Fibroblast of skin of right quadriceps (primary cell): ENCODE measurements at places on chromosomes 6 and 20.

DNA sequence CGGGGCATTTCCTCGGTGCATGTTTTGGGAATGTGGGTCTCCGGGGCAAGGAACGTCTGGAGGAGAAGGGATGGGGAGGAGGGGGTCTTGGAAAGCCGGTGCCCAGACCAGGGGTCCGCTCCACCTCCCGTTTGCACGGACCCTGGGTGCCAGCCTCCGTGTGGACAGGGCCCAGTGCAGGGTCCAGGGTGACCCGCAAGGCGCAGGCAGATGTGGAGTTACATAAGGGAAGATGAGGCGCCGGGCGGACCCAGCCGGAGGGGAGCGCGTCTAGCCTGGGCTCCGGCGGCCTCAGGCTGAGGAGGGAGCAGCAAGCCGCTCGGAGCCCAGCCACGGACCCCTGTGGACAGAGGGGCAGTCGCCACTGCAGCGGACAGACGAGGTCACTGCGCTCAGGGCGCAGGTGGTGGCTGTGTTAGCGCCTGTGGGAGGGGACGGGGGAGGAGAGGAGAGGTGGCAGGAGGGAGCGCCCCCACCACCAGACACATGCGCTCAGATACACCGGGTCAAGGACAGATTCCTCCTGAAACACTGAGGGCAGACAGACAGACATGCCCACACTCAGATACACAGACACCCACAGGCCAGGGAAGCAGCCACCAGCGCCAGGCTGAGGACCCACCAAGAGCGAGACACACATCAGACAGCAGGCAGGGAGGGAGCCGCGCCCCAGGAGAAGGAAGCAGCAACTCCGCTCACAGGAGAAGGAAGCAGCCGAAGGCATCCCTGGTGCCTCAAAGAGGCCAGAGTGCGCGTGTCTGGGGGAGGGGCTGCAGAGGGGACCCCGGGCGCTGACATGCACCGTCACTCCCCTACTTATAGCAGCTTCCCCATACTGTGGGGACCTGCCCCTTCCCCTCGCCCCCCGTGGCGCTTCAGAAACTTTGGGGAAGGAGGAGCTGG is 839 bp upstream of the HRH3 start:
- DNase-seq = no peak

GRCh38 chr6:69116658-69117057 is 481.6 kb downstream of the ADGRB3 start:
- no peak for DNase-seq

GRCh38 chr6:43436577-43437282 is 9.4 kb downstream of the ABCC10 start:
- peak; percentile 68 for DNase-seq

DNA sequence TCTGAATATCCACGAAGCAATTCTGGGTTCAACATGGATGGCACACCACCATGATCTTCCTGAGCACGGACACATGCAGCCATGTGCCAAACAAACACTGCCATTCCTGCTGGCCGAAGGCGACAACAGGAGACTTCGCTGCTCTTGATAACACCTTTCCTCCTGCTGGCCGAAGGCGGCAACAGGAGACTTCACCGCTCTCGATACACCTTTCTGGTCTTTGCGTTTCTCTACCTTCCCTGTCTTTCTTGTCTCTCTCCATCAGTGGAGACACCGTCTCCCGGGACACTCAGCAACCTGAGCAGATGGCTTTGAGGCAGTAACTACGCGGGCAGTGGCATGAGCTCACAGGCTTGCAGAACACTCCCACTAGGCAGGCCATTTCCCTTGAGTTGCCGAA is 54.9 kb upstream of the MPC1 start:
- DNase-seq = no peak

DNA sequence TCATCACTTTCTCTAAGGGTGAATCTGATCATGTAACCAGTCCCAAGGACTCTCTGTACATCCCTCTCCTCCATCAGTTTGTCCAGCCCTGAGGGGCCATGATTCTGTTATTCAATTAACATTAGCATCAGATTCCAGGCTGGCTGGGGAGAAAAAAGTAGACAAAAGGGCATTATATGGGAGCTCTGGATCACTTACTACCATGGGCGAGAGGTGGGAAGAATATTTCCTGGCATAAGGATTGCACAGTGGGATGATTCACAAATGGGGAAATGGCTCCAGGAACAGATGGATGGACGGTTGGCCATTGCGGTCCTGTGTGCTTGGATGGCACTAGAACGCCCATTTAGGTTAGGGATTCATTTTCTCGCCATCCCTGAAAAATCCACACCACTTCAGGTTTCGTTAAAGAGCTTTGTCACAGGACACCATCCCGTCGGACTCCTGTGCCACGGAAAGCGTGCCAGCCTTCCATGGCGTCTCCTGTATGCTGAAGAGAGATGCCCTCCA is 112.6 kb downstream of the THBS2 start:
- DNase-seq = no peak

- DNase-seq = no peak
These were observed 47.0 kb downstream of the SLC22A23 start for GRCh38 chr6:3409699-3410384.

GRCh38 chr20:18702736-18703135 is 110.8 kb upstream of the SCP2D1 start:
- DNase-seq = peak; percentile 7

GRCh38 chr6:127570739-127571389 is 6.1 kb upstream of the C6orf58 start:
- no peak for DNase-seq

- DNase-seq = no peak
These were observed 44.2 kb upstream of the TBX18 start for GRCh38 chr6:84808491-84809061.

DNA sequence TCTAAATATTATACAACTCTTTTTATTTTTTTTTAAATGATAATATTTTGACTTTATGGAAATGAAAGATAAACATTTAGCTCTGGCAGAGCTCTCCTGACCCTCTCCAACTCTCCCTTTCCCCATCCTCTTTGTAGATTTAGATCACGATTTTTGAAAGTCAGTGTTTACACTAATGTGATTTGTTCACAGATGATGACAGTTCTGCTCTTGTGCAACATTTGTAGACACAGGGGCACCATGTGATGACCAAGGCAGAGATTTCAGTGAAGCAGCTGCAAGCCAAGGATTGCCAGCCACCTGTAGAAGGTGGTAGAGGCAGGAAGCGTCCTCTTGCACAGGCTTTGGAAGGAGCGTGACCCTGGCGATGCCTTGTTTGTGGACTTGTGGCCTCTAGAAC is 483.2 kb downstream of the QKI start:
- no peak for DNase-seq

DNA sequence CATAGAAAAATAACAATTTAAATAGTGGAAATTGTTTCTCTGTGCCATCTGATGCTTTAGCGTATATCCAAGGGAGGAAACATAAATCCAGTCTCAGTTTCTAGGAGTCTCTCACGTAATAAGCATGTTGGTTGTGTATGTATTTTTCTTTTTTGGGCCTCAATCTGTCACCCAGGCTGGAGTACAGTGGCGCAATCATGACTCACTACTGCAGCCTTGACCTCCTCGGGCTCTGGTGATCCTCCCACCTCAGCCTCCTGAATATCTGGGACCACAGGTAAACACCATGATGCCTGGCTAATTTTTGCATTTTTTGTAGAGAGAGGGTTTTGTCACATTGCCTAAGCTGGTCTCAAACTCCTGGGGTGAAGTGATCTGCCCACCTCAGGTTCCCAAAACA is 78.6 kb upstream of the PLN start:
- no peak for DNase-seq

- DNase-seq = no peak
These were observed 14.7 kb upstream of the DSP start for GRCh38 chr6:7526755-7527154.

DNA sequence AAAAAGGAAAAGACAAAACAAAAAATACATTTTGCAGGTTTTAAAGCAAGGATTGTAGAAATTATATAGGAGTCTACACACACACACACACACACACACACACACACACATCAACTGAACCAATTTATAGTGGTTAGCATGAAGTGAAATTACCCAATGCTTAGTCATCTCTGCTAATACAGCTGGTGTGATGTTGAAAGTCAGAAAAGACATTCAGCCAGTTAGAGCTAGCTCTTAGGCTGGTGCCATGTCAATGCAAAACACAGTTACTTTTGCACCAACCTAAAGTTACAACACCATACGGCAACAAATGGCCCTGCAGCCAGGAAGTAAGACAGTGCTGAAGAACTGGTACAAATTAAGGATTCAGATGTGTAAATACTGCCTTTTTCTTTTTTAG is 15.2 kb downstream of the FAM210B start:
- DNase-seq = peak; percentile 93

DNA sequence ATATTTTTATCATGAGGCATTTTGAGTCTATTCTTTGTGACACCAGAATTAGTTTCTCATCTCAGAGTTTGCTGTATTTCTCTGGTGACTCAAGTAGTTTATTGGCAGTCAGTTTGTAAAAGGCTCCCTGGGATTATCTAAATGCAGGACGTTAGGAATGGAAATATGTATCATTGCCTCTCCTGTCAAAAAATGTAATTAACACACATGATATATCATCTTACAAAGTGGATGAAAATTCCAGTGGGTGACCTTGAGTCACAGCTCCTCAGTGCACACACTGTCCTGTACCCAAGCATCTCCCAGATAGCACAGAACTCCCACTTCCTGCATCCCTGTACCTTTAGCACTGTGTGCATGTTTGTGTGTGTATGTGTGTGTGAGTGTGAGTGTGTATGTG is 258.6 kb downstream of the LAMA2 start:
- peak; percentile 30 for DNase-seq

- DNase-seq = no peak
These were observed 1.6 kb downstream of the CCDC170 start for GRCh38 chr6:151495380-151495779.

- DNase-seq = peak; percentile 86
These were observed 66.0 kb downstream of the BLOC1S5 start for GRCh38 chr6:7998103-7998725.

- peak; percentile 49 for DNase-seq
These were observed 88.6 kb upstream of the TGM3 start for GRCh38 chr20:2206957-2207769.

GRCh38 chr20:44253528-44253927 is 6.4 kb downstream of the GDAP1L1 start:
- no peak for DNase-seq

DNA sequence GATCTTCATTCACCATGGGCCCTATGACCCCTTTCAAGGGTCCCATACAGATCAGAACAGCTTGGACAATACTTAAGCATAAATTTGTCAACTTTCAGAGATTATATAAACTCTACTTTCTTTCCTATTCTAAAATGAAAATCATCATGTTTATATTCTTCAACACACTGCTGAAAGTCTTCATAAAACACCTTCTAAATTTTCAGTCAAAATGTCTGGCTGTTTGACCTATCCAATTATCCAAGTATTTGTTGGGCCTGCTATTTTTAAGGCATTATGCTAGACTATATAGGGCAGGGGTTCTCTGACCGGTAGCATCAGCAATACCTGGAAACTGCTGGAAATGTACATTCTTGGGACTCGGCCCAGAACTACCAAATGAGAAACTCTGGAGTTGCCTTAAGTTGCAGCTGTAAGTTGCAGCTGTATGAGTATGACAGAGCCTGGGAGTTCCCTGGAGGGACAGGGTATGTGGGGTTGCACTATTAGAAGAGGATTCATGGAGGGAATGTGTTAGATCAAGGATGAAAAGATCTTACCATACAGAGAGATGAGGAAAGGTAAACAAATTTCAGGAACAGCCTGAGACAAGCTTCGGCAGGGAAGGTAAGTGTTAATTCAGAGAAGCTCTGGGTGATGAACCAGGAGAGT is 293.0 kb downstream of the ADGB start:
- DNase-seq = peak; percentile 28
